HuH-7 (cell line): ENCODE measurements at places on chromosomes 5 and 9.

DNA sequence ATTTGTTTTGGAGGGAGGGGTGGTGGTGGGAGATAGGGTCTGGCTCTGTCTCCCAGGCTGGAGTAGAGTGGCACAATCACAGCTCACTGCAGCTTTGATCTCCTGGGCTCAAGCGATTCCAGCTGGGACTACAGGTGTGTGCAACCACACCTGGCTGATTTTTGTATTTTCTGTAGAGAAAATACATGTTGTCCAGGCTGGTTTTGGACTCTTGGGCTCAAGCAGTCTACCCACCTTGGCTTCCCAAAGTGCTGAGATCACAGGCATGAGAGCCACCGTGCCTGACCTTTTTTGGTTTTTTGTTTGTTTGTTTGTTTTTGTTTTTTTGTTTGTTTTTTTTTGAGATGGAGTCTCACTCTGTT is 15.4 kb downstream of the STXBP1 start:
- no peak for DNase-seq

- peak; percentile 13 for DNase-seq
These were observed 50.9 kb downstream of the CERT1 start for GRCh38 chr5:75460532-75460931.

GRCh38 chr5:140319833-140320232 is 16.9 kb upstream of the PFDN1 start:
- no peak for DNase-seq

DNA sequence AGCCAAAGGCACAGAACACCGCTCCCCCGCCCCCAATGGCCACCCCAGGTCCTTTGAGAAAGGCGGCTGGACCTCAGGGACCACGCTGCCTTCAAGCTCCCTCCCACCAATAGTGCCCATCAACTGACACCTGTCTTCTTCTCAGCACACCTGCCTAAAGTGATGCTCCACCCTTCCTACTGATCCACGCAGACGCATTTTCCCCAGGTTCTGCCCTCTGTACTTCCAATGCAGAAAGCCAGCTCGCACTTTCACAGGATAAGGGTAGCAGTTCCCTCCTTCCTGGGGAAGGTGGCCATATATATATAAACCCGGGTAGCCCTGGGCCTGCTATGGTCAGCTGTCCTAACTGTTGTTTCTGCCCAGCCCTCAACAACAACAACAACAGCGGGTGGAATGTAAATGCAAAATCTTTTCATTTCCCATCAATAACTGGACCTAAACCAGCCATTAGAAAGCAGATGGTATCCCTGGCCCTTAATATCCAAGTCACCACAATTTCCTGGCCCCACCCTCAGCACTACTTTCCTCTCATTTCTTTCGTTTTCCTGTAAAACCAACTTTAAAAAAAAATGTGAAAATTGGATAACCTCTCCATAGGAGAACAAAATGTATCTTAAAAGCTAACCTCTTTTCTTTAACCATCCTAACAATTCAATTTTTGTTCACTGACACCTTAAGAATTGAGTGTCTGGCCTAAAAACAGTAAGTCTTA is 1.7 kb downstream of the GOLM1 start:
- DNase-seq, result no peak
